Cardiac septum (tissue), 1 donor: ENCODE measurements at places on chromosomes 1 and 21. TPM values are rescaled to one million over a fixed set of nuclear protein-coding genes. Genes with fewer than 3 reads are reported as not detected.

DNA sequence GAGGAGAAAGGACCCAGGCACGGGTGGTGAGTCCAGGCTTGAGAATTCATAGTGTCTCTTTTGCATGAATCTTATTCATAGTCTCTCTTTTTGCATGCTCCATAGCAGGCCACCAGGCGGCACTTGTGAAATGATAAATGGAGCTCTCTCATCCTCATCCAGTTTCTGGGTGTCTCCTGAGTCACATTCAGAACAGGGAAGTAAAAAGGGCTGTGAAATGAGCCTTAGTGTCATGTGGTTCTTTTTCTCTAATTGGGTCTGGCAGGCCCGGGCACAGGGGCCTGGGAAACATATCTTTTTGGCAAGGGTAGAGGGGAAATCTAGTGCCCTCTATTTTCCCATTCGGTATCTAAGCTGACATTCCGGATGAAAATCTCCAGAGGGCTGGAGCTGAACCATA lies 19.1 kb upstream of the NCF2 start:
- peak; percentile 87 for DNase-seq

- no peak for DNase-seq
Measured at GRCh38 chr1:230820568-230820967, 47.8 kb downstream of the C1orf198 start.

Gene FCRL6
- 0.16 TPM for total RNA-seq

GRCh38 chr21:31310750-31311149 lies 33.3 kb downstream of the TIAM1 start:
- no peak for DNase-seq

DNA sequence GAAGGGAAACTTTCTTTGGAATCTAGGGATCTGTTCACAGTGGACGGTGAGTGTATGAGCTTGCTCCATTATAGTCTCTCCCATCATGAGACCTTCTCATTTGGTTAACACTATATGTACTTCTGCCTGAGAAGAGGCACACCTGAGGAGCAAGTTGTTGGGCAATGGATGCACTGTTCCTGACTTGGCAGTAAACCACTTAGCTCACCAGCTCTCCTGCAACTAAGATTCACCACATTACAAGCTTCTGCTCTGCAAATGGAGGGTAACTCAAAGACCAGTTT lies 10.2 kb downstream of the MACF1 start:
- DNase-seq, result no peak

GRCh38 chr1:76115171-76115570 lies 40.6 kb downstream of the ST6GALNAC3 start:
- DNase-seq, result no peak

- DNase-seq, result no peak
Measured at GRCh38 chr1:100350787-100351094, 1.6 kb upstream of the CDC14A start.

Gene EVA1B
- 11.3 TPM for total RNA-seq
